Activated CD4-positive, alpha-beta T cell treated with anti-CD3 and anti-CD28 coated beads for 36 hours (primary cell): ENCODE measurements at places on chromosomes 13 and 19. TPM values are rescaled to one million over a fixed set of nuclear protein-coding genes. Genes with fewer than 3 reads are reported as not detected.
A peak's percentile ranks its signal among the peaks of the same experiment; 100 is the strongest.

SLITRK1 gene
- not detected for total RNA-seq

DNA sequence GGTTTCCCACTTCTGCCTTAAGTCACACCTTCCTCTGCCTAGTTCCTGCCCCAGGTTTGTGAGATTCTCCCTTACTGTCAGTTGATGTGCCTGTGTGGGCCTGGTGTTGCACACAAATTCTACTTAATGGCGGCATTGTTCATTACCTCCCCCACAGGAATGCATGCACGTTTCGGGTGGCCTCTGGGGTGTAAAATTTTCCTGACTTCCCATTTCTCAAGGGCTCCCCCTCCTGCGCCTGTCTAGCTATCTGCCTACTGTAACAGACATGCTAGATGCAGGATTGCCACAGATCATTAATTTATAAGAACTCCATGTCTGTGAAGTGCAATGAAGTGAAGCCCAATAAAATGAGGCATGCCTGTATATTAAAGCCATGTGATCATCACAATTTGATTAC lies 1466.3 kb downstream of the PCDH9 start:
- DNase-seq: no peak
- H3K4me3 ChIP-seq: no peak overlapping the region
- H3K4me1 ChIP-seq: no peaks in the 10 kb centered on the region
- no peak overlapping the region for H3K27ac ChIP-seq
- H3K36me3 ChIP-seq: no peaks in the 10 kb centered on the region
- H3K27me3 ChIP-seq: no peaks in the 10 kb centered on the region

DNA sequence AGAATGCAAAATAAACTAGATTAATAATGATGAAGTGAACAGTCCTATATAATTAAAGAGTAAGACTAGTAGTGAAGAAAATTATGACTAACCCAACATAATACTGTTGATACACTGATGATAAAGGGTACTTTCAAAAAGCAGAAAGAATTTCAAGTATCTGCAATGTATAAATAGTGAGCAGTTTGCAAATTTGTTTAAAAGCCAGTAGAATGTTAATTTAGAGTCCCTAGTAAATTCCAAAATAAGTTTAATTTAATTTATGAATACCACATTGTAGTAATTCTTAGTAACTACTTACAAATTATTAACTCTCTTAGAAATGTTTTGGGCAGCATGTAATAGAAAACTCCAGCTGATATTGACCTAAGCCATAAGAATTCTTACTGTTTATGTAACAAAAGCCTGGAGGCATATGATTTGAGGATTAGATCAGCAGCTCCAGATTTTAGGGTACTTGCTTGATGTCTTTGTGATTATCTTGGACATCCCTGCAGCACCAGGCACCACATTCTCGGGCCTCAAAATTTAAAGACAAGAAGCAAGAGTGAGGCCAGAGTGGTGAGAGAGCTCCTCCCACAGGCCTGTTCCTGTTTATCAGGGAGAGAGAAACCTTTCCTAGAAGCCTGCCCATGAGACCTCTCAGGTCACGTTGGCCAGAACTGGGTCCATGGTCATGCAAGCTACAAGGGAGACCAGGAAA lies 67.6 kb upstream of the TDRD3 start:
- H3K27me3 ChIP-seq: peaks cover 3% of the 10 kb centered on the region
- H3K36me3 ChIP-seq: no peaks in the 10 kb centered on the region
- no peak overlapping the region for H3K4me3 ChIP-seq
- H3K27ac ChIP-seq: no peak overlapping the region

ATP7B gene
- total RNA-seq: 1.1 TPM

DNA sequence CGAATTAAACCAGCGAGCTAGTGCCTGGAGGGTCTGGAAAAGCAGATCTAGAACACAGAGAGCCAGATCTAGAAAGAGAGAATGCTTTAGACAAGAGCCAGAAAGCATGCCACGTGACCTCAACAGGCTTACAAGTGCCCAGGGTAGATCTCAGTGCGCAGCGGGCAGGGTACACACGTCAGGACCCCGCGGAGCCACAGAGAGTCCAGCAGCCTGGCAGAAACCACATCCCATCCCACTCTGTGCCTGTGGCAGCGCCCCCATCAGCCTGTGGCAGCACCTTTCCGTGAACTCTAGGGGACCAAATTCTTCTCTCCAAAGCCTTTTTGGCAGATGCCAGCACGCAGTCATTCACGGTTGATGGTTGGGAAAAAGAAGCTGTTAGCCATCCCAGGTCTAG lies 5.9 kb downstream of the ARHGEF1 start:
- peak overlapping the region; percentile 49 for H3K27ac ChIP-seq
- no peak for DNase-seq
- H3K27me3 ChIP-seq: no peaks in the 10 kb centered on the region
- peaks cover 64% of the 10 kb centered on the region for H3K4me1 ChIP-seq

- H3K27me3 ChIP-seq: no peaks in the 10 kb centered on the region
- no peak for DNase-seq
- peaks cover 21% of the 10 kb centered on the region for H3K4me1 ChIP-seq
- H3K36me3 ChIP-seq: peaks cover 25% of the 10 kb centered on the region
- H3K4me3 ChIP-seq: no peak overlapping the region
- H3K27ac ChIP-seq: no peak overlapping the region
Observed at GRCh38 chr19:7542556-7543348, 7.2 kb downstream of the PNPLA6 start.

MIA gene
- 0.57 TPM for total RNA-seq

DNA sequence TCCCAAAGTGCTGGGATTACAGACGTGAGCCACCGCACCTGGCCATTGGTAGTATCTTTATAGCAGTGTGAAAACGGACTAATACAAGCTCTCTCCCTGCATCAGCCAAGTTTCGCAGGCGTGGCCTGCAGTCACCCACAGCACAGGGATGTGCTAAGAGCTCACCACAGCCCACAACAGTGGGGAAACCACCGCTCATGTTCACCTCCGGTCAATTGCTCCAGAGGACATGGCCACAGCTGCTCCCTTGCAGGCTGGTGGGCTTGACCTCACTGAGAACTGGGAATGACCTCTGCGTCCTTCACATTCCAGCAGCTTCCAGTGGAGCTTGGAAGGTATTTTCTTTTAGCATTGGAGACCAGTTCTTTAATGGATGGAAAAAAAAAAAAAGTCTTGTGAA lies 156.4 kb downstream of the KCTD15 start:
- no peak for DNase-seq
- H3K36me3 ChIP-seq: no peaks in the 10 kb centered on the region
- no peak overlapping the region for H3K27ac ChIP-seq
- H3K4me1 ChIP-seq: no peaks in the 10 kb centered on the region

DNA sequence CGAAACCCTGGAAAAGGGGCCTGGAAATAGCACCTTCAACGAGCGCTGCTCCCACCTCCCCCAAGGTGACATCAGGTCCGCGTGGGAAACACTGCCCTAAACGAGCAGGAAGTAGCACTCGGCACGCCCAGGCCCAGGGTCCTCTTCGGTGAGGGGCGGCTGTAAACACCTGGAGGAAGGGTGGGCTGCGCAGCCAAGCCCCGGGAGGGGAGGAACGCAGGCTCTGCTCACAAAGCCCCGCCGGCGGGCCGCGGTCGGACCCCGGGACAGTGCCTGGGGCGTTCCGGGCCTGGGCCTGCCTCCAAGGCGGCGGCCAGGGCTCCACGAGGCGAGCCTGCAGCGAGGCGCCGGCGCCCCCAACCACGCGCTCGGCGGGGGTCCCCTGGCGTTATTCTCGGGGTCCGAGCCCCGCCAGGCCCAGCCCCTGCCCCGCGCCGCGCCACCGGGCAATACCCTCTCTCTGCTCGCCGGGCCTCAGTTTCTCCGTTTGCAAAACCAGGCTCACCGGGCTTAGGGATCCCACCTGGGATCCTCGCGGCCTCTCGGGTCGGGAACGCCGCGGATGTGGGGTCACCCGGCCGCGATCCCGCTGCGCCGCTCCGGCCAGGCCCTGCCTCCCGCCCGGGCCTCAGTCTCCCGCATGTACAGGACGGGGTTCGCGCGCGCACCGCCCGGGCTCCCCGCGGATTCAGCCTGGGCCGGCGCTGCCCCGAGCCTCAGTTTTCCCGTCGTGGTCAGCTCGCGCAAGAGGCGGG lies 630 bp downstream of the RNF126 start:
- peaks cover 15% of the 10 kb centered on the region for H3K36me3 ChIP-seq
- H3K4me3 ChIP-seq: peak overlapping the region; percentile 96
- H3K27me3 ChIP-seq: no peaks in the 10 kb centered on the region
- H3K27ac ChIP-seq: peak overlapping the region; percentile 95

- DNase-seq: no peak
- no peak overlapping the region for H3K27ac ChIP-seq
- H3K4me1 ChIP-seq: no peaks in the 10 kb centered on the region
- H3K36me3 ChIP-seq: peaks cover 41% of the 10 kb centered on the region
- no peak overlapping the region for H3K4me3 ChIP-seq
- H3K27me3 ChIP-seq: peaks cover 9% of the 10 kb centered on the region
Observed at GRCh38 chr13:98791611-98792010, 39.1 kb upstream of the SLC15A1 start.

RNF225 gene
- 0.56 TPM for total RNA-seq

DNA sequence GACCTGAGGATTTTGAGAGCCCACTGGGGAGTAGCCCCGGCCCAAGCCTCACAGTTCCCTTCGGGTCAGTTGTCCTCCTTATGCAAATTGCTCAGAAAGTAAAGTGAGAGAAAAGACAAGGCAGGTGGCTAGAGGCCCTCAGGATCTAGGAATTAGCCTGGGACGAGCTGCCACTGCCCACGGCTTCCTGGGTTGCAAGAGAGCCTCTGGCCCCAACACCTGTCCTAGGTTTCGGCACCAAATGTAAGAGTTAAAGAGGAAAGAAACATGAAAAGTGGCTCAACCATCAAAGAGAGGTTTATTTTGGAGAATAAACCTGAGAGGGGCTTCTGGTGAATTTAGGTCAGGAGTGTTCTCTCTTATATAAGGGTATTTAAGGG lies 25.6 kb downstream of the TMEM255B start:
- peaks cover 9% of the 10 kb centered on the region for H3K27me3 ChIP-seq
- DNase-seq: no peak
- no peak overlapping the region for H3K27ac ChIP-seq
- no peak overlapping the region for H3K4me3 ChIP-seq

GRCh38 chr13:113963376-113963775 lies 10.5 kb downstream of the C13orf46 start:
- peaks cover 15% of the 10 kb centered on the region for H3K36me3 ChIP-seq
- H3K4me1 ChIP-seq: peaks cover 3% of the 10 kb centered on the region
- H3K4me3 ChIP-seq: no peak overlapping the region
- no peak overlapping the region for H3K27ac ChIP-seq

GRCh38 chr13:46520166-46520565 lies 32.8 kb upstream of the LRCH1 start:
- no peaks in the 10 kb centered on the region for H3K36me3 ChIP-seq
- no peak overlapping the region for H3K4me3 ChIP-seq
- H3K27me3 ChIP-seq: peaks cover 8% of the 10 kb centered on the region
- no peak overlapping the region for H3K27ac ChIP-seq
- DNase-seq: no peak

DNA sequence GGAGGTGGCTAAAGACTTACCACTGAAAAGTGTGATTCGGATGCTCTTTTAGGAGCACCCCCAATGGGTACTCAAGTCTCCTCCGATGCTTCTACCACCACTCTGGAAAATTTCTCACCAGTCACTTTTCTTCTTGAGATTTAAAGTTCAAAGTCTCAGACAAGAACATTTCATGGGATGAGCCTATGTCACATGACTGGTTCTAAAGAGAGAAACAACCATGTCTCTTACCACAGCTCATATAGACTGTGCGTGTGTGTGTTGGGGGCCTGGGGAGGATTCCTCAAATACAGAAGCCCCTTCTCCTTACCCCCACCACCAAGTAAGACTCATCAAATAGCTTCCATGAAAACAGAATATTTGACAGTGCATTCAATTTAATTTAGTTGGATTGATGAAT lies 181.7 kb upstream of the MIR17HG start:
- H3K4me1 ChIP-seq: no peaks in the 10 kb centered on the region
- peaks cover 5% of the 10 kb centered on the region for H3K27me3 ChIP-seq
- H3K4me3 ChIP-seq: no peak overlapping the region

ZNF433 gene
- 1.2 TPM for total RNA-seq

DNA sequence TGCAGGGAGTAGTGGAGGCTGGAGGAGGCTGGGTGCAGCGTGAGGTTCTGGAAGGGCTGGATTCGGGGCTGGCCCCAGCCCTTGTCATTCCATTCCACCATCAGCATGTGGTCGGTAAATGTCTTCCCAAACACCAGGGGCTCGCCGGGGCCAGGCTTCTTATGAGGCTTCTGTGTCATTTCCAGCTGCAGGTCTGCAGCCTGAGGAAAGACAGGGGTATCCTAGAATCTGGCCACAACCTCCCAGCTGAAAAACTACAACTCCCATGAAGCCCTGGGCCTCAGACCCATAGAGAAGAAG lies 4.4 kb downstream of the BCAT2 start:
- DNase-seq: peak; percentile 66
- no peak overlapping the region for H3K27ac ChIP-seq
- peaks cover 18% of the 10 kb centered on the region for H3K4me1 ChIP-seq
- H3K36me3 ChIP-seq: peaks cover 11% of the 10 kb centered on the region
- H3K4me3 ChIP-seq: no peak overlapping the region

- H3K27ac ChIP-seq: peak overlapping the region; percentile 90
- H3K4me1 ChIP-seq: peaks cover 22% of the 10 kb centered on the region
- DNase-seq: peak; percentile 44
- H3K27me3 ChIP-seq: no peaks in the 10 kb centered on the region
- H3K4me3 ChIP-seq: peak overlapping the region; percentile 80
Observed at GRCh38 chr19:18520848-18521691, 800 bp downstream of the ELL start.

RAB8A gene
- total RNA-seq: 165 TPM

GJB6 gene
- total RNA-seq: 2.9 TPM

- no peak overlapping the region for H3K4me3 ChIP-seq
- H3K27me3 ChIP-seq: no peaks in the 10 kb centered on the region
- H3K27ac ChIP-seq: no peak overlapping the region
Observed at GRCh38 chr13:113630296-113630695, 27.7 kb downstream of the ATP4B start.

DNA sequence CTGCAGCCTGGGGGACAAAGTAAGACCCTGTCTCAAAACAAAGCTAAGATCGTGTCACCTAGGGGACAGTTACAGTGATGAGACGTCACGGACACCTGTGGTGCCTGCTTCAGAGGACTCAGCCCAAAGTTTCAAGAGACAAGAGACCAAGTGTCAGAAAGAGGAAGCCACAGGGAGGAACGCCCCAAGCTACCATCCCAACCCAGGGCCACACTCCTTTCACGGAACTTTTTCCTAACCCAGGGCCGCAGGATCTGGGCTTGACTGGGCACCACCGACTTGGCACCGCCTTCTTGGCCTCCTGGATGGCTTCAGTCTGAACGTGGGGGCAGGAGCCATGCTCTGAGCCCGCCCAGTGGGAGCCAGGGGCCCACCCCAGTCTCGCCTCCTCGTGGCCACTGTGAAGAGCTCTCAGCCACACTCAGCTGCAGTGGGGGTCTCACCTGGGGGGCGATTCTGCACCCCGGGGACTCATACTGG lies 8.5 kb downstream of the MOB3A start:
- peaks cover 59% of the 10 kb centered on the region for H3K4me1 ChIP-seq
- peaks cover 42% of the 10 kb centered on the region for H3K36me3 ChIP-seq
- peak; percentile 49 for DNase-seq

- peak; percentile 82 for DNase-seq
- peak overlapping the region; percentile 54 for H3K4me3 ChIP-seq
- H3K4me1 ChIP-seq: peaks cover 89% of the 10 kb centered on the region
Observed at GRCh38 chr13:48156466-48156865, 61.6 kb upstream of the MED4 start.

- H3K27ac ChIP-seq: no peak overlapping the region
- DNase-seq: no peak
- H3K4me3 ChIP-seq: no peak overlapping the region
- no peaks in the 10 kb centered on the region for H3K36me3 ChIP-seq
- peaks cover 11% of the 10 kb centered on the region for H3K27me3 ChIP-seq
Observed at GRCh38 chr19:5406816-5407215, 48.4 kb upstream of the ZNRF4 start.

IZUMO4 gene
- total RNA-seq: 16.6 TPM

CSNK1G2 gene
- total RNA-seq: 78.1 TPM
